Camera-type eye (tissue), 1 donor: ENCODE measurements at places on chromosomes 4 and X. TPM values are rescaled to one million over a fixed set of nuclear protein-coding genes. Genes with fewer than 3 reads are reported as not detected.

The TBC1D9 gene
- 64.2 TPM for total RNA-seq

The MAP9 gene
- 33.0 TPM for total RNA-seq

The UPF3B gene
- 6.5 TPM for total RNA-seq

The JCHAIN gene
- total RNA-seq, result 3.0 TPM

The PASD1 gene
- total RNA-seq, result not detected

The ADH1B gene
- total RNA-seq, result 8.9 TPM

The CLDN34 gene
- total RNA-seq, result not detected

The SPIN2A gene
- total RNA-seq, result 2.0 TPM

The TDO2 gene
- total RNA-seq, result 0.82 TPM

The SSX1 gene
- total RNA-seq, result not detected

The ZNF711 gene
- total RNA-seq, result 71.6 TPM

The CT45A5 gene
- not detected for total RNA-seq
